ENCODE measurements at places on chromosomes 1 and 21. TPM values are rescaled to one million over a fixed set of nuclear protein-coding genes. Genes with fewer than 3 reads are reported as not detected.

Gene UBE4B
- total RNA-seq = 66.2 TPM

Gene MPL
- total RNA-seq = 0.09 TPM

Gene ELAVL4
- 0.12 TPM for total RNA-seq

Gene TMEM52
- 7.4 TPM for total RNA-seq

Gene PLA2G4A
- 0.81 TPM for total RNA-seq

Gene SPSB1
- 7.1 TPM for total RNA-seq

Gene SDCCAG8
- 30.3 TPM for total RNA-seq

DNA sequence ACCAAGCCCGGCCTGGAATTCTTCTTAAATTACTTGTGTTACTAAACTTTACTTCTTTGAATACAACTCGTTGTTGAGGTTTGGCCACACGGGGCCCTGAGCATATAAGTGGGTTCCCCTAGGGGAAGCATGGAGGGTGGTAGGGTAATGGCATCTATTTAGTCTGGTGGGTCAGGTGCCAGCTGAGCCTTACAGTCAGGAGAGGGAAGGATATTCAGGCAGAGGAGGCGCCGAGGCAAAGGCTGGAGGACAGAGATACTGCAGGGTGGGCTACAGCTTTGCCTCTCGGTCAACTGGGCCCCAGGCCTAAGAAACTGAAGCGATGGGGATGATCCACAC lies 424 bp upstream of the NECAP2 start:
- H3K27me3 ChIP-seq = no peaks in the 10 kb centered on the region
- DNase-seq = no peak
- H3K4me1 ChIP-seq = peaks cover 5% of the 10 kb centered on the region
- no peaks in the 10 kb centered on the region for H3K36me3 ChIP-seq
- no peak overlapping the region for H3K27ac ChIP-seq

DNA sequence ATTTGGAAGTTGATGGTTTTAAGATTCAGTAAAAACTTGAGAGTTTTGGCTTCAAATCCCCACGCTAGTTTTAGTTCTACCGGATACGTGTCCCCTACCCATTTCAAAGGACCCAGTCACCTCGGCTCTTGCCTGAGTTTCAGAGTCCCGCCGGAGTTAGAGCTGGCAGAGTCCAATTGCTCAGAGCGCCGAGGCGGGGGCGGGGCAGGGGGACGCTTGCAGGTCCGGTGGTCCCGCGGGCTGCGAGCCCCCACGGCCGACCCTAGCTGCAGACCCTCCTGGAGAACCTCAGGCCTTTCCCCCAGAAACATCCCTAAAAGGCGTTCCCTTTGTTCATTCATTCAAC lies 765 bp upstream of the VPS45 start:
- H3K4me1 ChIP-seq = peaks cover 15% of the 10 kb centered on the region
- no peaks in the 10 kb centered on the region for H3K27me3 ChIP-seq
- peak overlapping the region; percentile 92 for H3K27ac ChIP-seq
- peak; percentile 79 for DNase-seq

- H3K4me3 ChIP-seq = no peak overlapping the region
- no peaks in the 10 kb centered on the region for H3K4me1 ChIP-seq
- H3K27me3 ChIP-seq = no peaks in the 10 kb centered on the region
- H3K27ac ChIP-seq = no peak overlapping the region
- H3K36me3 ChIP-seq = no peaks in the 10 kb centered on the region
- no peak for DNase-seq
These were observed 11.3 kb upstream of the SLC1A7 start for GRCh38 chr1:53153752-53154151.

GRCh38 chr1:153231785-153232184 lies 14.4 kb downstream of the PRR9 start:
- DNase-seq = no peak
- H3K4me3 ChIP-seq = no peak overlapping the region
- no peaks in the 10 kb centered on the region for H3K27me3 ChIP-seq

Measured in neural progenitor cell (in vitro differentiated cells).